ENCODE measurements at places on chromosomes 1 and 21. TPM values are rescaled to one million over a fixed set of nuclear protein-coding genes. Genes with fewer than 3 reads are reported as not detected.

- no peaks in the 10 kb centered on the region for H3K27me3 ChIP-seq
- no peak for DNase-seq
- peak overlapping the region; percentile 86 for H3K4me3 ChIP-seq
- H3K27ac ChIP-seq = peak overlapping the region; percentile 98
- H3K4me1 ChIP-seq = no peaks in the 10 kb centered on the region
These were observed 2.7 kb upstream of the DCAF6 start for GRCh38 chr1:167933788-167934187.

DNA sequence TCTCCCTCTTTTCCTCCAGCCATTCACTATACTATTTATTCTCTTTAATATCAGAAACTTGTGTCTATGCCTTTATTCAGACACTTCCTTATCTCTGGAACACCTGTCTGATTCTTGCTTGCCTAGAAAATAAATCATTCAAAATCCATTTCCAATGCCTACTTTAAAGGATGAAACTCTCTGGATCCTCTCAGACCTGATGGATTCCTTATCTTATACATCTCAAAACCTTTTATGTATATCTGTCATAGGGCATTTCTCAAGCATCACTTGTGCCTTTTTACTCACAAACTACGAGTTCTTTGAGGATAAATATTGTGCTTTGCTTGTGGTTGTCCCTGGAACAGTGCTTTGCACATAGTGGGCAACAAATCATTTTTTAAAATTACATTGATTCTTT is 3.8 kb upstream of the ATP6V1G3 start:
- H3K27me3 ChIP-seq = no peaks in the 10 kb centered on the region
- no peak for DNase-seq
- no peak overlapping the region for H3K27ac ChIP-seq
- H3K4me3 ChIP-seq = no peak overlapping the region
- no peaks in the 10 kb centered on the region for H3K4me1 ChIP-seq

GRCh38 chr1:83998205-83998497 is 781 bp downstream of the TTLL7 start:
- peak overlapping the region; percentile 78 for H3K4me3 ChIP-seq
- no peaks in the 10 kb centered on the region for H3K36me3 ChIP-seq
- peak overlapping the region; percentile 21 for H3K27ac ChIP-seq
- no peaks in the 10 kb centered on the region for H3K4me1 ChIP-seq

- peaks cover 45% of the 10 kb centered on the region for H3K4me1 ChIP-seq
- no peaks in the 10 kb centered on the region for H3K27me3 ChIP-seq
- DNase-seq = peak; percentile 77
These were observed 14.3 kb downstream of the ADAMTSL4 start for GRCh38 chr1:150563340-150564038.

GRCh38 chr1:40014253-40014706 is 26.2 kb upstream of the CAP1 start:
- no peak overlapping the region for H3K27ac ChIP-seq
- H3K4me1 ChIP-seq = no peaks in the 10 kb centered on the region
- DNase-seq = no peak

DNA sequence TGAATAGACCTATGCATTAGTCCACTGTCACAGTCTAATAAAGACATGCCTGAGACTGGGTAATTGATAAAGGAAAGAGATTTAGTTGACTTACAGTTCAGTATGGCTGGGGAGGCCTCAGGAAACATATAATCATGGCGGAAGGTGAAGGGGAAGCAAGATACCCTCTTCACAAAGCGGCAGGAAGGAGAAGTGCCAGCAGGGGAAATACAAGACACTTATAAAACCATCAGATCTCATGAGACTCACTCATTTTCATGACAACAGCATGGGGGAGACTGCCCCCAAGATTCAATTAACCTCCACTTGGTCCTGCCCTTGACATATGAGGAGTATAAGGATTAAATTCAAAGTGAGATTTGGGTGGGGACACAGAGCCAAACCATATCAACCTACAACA is 59.4 kb downstream of the CAPN9 start:
- H3K4me1 ChIP-seq = no peaks in the 10 kb centered on the region
- H3K36me3 ChIP-seq = no peaks in the 10 kb centered on the region
- H3K27me3 ChIP-seq = no peaks in the 10 kb centered on the region
- H3K4me3 ChIP-seq = no peak overlapping the region
- no peak overlapping the region for H3K27ac ChIP-seq
- no peak for DNase-seq

DNA sequence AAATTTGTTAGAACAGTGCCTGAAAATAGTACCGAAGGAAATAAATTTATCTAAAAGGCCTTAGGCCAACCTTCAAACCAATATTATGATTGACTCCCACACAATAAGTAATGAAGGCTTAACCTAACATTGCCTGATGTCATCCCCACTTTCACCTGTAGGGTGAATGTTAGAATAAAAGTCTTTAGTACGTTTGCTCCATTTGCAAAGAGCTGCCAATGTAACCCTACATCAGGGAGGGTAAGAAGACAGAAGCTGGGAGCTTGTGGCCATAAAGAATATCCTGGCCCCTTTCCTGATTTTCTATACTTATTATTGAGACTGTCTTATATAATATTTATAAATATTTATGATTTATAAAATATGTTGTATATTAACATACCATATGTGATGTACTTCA is 661.8 kb upstream of the CXADR start:
- no peak overlapping the region for H3K27ac ChIP-seq
- H3K4me1 ChIP-seq = no peaks in the 10 kb centered on the region
- H3K27me3 ChIP-seq = no peaks in the 10 kb centered on the region
- DNase-seq = no peak
- H3K4me3 ChIP-seq = no peak overlapping the region

GRCh38 chr1:118043624-118044023 is 114.1 kb downstream of the WDR3 start:
- H3K4me1 ChIP-seq = no peaks in the 10 kb centered on the region
- no peak overlapping the region for H3K4me3 ChIP-seq
- H3K27me3 ChIP-seq = no peaks in the 10 kb centered on the region
- no peaks in the 10 kb centered on the region for H3K36me3 ChIP-seq
- no peak for DNase-seq

DNA sequence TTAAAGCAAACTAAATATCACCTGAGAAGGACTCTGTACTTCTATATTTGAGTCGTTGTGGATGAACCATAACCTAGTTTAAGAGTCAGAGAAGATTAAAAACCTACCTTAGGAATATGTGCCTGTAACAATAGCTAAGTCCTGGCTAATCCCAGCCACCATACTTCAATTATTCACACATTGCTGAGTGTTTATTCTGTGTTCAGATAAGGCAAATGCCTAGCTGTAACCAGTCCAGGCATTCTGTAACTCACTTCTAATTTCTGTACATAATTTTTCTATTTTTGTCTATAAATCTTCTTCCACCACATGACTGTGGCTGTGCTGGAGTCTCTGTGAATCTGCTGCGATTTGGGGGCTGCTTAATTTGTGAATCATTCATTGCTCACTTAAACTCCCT is 441.9 kb upstream of the ADAMTS5 start:
- H3K4me1 ChIP-seq = no peaks in the 10 kb centered on the region
- no peak overlapping the region for H3K4me3 ChIP-seq
- no peak overlapping the region for H3K27ac ChIP-seq
- no peaks in the 10 kb centered on the region for H3K27me3 ChIP-seq
- H3K36me3 ChIP-seq = no peaks in the 10 kb centered on the region

- no peak for DNase-seq
- no peak overlapping the region for H3K4me3 ChIP-seq
- no peak overlapping the region for H3K27ac ChIP-seq
These were observed 112.2 kb upstream of the MROH9 start for GRCh38 chr1:170823120-170823519.

- no peak overlapping the region for H3K4me3 ChIP-seq
- no peak for DNase-seq
- H3K36me3 ChIP-seq = no peaks in the 10 kb centered on the region
- no peak overlapping the region for H3K27ac ChIP-seq
These were observed 374.9 kb upstream of the PTBP2 start for GRCh38 chr1:96346719-96347118.

GRCh38 chr21:26797878-26798456 is 47.2 kb downstream of the ADAMTS1 start:
- H3K27ac ChIP-seq = no peak overlapping the region
- H3K27me3 ChIP-seq = no peaks in the 10 kb centered on the region
- H3K4me1 ChIP-seq = no peaks in the 10 kb centered on the region
- no peaks in the 10 kb centered on the region for H3K36me3 ChIP-seq
- no peak for DNase-seq
- H3K4me3 ChIP-seq = no peak overlapping the region

DNA sequence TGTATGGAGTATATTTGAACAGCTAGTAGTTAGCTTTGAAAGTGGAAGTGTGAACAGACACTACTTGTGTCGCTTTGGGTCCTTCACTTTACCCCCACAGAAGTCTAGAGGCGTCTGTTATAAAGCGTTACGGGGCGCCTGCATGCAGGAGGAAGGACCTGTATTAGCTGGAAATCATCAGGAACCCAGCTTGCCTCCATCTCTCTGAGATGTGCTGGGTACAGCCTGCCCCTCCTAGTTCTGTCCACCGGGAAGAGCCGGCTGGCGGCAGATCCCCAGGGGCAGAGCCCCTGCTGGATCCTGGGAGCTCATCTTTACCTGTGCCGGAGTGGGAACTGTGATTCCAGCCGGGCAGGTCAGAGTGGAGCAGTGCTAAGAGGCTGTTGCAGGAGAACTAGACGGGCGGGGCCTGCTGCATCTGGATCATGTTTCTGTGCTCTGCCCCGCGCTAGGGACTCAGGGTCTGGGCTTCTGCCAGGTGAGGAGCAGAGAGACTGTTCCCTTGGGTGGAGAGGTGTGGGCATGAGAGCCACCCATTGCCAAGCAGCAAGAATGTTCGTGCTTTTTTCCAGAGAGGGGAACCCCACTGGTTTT is 22.3 kb upstream of the SPSB1 start:
- H3K4me1 ChIP-seq = no peaks in the 10 kb centered on the region
- H3K36me3 ChIP-seq = no peaks in the 10 kb centered on the region
- no peak overlapping the region for H3K27ac ChIP-seq
- no peak for DNase-seq

DNA sequence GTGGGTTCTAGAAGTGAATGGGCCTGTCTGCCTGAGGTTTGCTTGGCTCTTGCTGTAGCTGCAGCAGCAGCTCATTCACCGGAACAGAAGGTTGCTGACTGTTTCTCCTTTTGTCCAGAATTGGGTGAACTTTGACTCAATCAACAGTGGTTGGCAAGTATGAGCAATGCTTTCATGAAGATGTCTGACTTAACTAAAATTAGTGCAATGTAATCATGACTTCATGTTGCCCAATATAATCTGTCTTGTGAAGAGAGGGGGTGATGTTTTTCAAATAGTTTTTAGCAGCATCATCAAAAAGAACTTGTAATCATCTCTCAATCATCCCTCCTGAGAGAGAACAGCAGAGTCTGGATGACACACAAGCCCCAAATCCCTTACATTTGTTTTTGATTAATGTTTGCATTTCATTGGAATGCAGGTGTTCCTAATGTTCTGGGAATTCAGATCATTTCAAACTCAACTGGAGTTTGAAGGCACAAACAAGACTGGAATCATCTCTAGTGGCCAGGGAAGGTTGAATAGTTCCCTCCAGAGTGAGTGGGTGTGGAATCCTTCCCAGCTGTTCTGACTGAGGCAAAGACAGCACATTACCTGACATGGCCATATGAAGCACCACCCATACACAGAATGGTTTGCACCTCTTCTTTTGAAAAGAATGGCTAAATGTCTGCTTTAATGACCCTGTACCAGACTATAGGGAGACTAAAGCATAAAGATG is 82.9 kb downstream of the HLX start:
- H3K4me1 ChIP-seq = no peaks in the 10 kb centered on the region
- no peaks in the 10 kb centered on the region for H3K36me3 ChIP-seq
- no peak overlapping the region for H3K4me3 ChIP-seq

- no peak overlapping the region for H3K4me3 ChIP-seq
- H3K36me3 ChIP-seq = no peaks in the 10 kb centered on the region
- peaks cover 1% of the 10 kb centered on the region for H3K4me1 ChIP-seq
These were observed 10.6 kb upstream of the TAS1R2 start for GRCh38 chr1:18869847-18870594.

- H3K27me3 ChIP-seq = no peaks in the 10 kb centered on the region
- peak; percentile 67 for DNase-seq
- H3K4me3 ChIP-seq = no peak overlapping the region
- H3K36me3 ChIP-seq = no peaks in the 10 kb centered on the region
- H3K4me1 ChIP-seq = peaks cover 7% of the 10 kb centered on the region
These were observed 170.0 kb downstream of the LTN1 start for GRCh38 chr21:28822486-28823335.

DNA sequence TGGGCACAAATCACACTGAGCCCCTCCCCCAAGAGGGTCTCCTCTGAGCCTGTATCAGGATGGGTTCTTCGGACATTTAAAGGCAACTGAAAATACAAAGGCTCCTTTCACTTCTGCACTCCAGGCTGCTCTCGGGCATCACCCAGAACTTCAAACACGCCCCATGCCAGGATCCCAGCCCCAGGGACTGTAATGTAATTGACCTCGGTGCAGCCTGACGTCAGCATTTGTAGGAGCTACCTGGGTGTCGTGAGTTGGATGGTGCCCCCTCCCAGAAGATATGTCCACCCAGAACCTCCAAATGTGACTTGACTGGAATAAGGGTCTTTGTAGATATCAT is 95.2 kb downstream of the PSMG1 start:
- H3K4me3 ChIP-seq = no peak overlapping the region
- DNase-seq = no peak
- peak overlapping the region; percentile 25 for H3K27ac ChIP-seq
- no peaks in the 10 kb centered on the region for H3K36me3 ChIP-seq
- no peaks in the 10 kb centered on the region for H3K27me3 ChIP-seq

GRCh38 chr1:59025201-59025600 is 241.4 kb upstream of the JUN start:
- no peak overlapping the region for H3K27ac ChIP-seq
- H3K4me1 ChIP-seq = no peaks in the 10 kb centered on the region
- no peak for DNase-seq
- no peaks in the 10 kb centered on the region for H3K36me3 ChIP-seq
- no peaks in the 10 kb centered on the region for H3K27me3 ChIP-seq
- H3K4me3 ChIP-seq = no peak overlapping the region

DNA sequence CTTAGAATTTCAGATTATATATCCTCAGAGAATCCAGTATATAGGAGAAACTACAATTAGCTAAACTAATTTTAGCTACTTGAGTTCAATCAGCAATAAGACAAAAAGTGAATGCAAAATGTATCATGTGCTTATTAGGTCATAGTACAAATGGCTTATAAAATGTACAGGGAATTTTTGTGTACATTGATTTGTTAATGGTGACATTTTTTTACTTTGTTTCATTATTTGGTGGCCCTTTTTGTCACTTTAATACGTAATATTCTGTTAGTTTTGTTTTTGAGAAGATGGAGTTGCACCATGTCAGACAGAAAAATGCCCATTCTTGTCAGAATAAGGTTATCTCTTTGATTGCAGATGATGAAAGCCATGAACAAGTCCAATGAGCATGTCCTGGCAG is 33.6 kb downstream of the CC2D1B start:
- no peaks in the 10 kb centered on the region for H3K36me3 ChIP-seq
- H3K4me3 ChIP-seq = no peak overlapping the region
- H3K27ac ChIP-seq = no peak overlapping the region
- DNase-seq = no peak
- H3K27me3 ChIP-seq = no peaks in the 10 kb centered on the region

GRCh38 chr1:29933067-29933466 is 696.7 kb downstream of the PTPRU start:
- no peak overlapping the region for H3K27ac ChIP-seq
- H3K36me3 ChIP-seq = no peaks in the 10 kb centered on the region
- H3K4me1 ChIP-seq = no peaks in the 10 kb centered on the region

- H3K27me3 ChIP-seq = no peaks in the 10 kb centered on the region
- no peaks in the 10 kb centered on the region for H3K4me1 ChIP-seq
- DNase-seq = no peak
- H3K4me3 ChIP-seq = no peak overlapping the region
- H3K36me3 ChIP-seq = no peaks in the 10 kb centered on the region
These were observed 22.4 kb downstream of the LY9 start for GRCh38 chr1:160818207-160818937.

The FMO1 gene
- total RNA-seq = not detected

The DNASE2B gene
- total RNA-seq = 1.2 TPM

The LCE2B gene
- total RNA-seq = not detected

The PLXNA2 gene
- total RNA-seq = 46.1 TPM

The KRTAP20-2 gene
- total RNA-seq = not detected

The WNT3A gene
- total RNA-seq = not detected

Measured in colonic mucosa (tissue), 4 donors.